ENCODE measurements at places on chromosomes 13 and 19. TPM values are rescaled to one million over a fixed set of nuclear protein-coding genes. Genes with fewer than 3 reads are reported as not detected.

The CYP4F3 gene
- total RNA-seq = 433 TPM

The FAM216B gene
- total RNA-seq = not detected

The UBL3 gene
- total RNA-seq = 26.7 TPM

The C1QTNF9 gene
- total RNA-seq = 0.17 TPM

The TBXA2R gene
- total RNA-seq = 2.8 TPM

The MBD3L4 gene
- not detected for total RNA-seq

The CACNG6 gene
- total RNA-seq = not detected

The RDH8 gene
- total RNA-seq = not detected

- H3K27ac ChIP-seq = no peak overlapping the region
- no peaks in the 10 kb centered on the region for H3K27me3 ChIP-seq
- H3K4me3 ChIP-seq = no peak overlapping the region
- no peaks in the 10 kb centered on the region for H3K36me3 ChIP-seq
- no peak for DNase-seq
Observed at GRCh38 chr13:78770601-78771000, 111.6 kb upstream of the OBI1 start.

DNA sequence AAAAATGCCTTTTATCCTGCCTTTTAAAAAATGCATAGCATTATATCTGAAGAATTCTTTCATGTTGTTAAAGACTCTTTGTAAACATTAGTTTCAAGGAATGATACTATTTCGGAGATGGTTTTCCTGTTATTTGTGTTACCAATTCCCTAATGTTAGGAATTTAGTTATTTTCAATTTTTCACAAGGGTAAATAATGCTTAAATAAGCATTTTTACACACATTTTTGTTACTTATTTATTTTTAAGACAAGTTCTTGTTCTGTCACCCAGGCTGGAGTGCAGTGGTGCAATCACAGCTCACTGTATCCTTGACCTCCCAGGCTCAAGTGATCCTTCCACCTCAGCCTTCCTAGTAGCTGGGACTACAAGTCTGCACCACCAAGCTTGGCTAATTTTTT lies 49.0 kb downstream of the RGCC start:
- DNase-seq = no peak
- no peaks in the 10 kb centered on the region for H3K36me3 ChIP-seq
- H3K4me1 ChIP-seq = no peaks in the 10 kb centered on the region
- H3K27me3 ChIP-seq = no peaks in the 10 kb centered on the region
- H3K4me3 ChIP-seq = no peak overlapping the region

- H3K4me3 ChIP-seq = no peak overlapping the region
- no peak overlapping the region for H3K27ac ChIP-seq
- H3K36me3 ChIP-seq = no peaks in the 10 kb centered on the region
- no peaks in the 10 kb centered on the region for H3K4me1 ChIP-seq
- H3K27me3 ChIP-seq = no peaks in the 10 kb centered on the region
Observed at GRCh38 chr13:76641056-76641455, 245.1 kb downstream of the KCTD12 start.

DNA sequence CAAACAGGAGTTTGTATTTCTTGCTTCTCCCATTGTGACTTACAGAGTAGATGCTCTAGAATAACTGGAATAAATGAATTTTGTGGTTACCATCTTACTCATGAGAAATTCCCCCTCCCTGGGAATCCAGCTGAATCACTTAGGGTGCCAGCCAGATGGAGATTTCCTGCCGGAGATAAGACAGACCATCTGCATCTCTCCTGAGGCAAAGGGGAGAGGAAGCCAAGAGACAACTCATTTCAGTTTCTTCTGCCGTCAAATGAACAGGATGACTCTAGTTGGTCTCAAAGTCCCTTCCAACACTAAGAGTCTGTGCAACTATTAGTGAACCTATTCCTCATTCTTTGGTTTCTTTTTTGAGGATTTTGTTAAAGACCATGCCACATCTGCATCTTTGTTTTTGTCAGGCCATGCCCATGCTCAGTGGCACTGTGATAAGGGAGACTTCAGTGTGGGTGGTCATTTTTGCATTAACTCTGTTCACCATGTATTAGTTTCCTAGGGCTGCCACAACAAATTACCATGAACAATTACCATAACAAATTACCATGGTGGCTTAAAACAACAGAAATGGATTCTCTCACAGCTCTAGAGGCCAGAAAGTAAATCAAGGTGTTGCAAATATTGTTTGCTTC lies 112.8 kb downstream of the NDFIP2 start:
- no peak overlapping the region for H3K27ac ChIP-seq
- no peaks in the 10 kb centered on the region for H3K4me1 ChIP-seq
- H3K27me3 ChIP-seq = no peaks in the 10 kb centered on the region
- DNase-seq = no peak
- no peaks in the 10 kb centered on the region for H3K36me3 ChIP-seq
- H3K4me3 ChIP-seq = no peak overlapping the region

DNA sequence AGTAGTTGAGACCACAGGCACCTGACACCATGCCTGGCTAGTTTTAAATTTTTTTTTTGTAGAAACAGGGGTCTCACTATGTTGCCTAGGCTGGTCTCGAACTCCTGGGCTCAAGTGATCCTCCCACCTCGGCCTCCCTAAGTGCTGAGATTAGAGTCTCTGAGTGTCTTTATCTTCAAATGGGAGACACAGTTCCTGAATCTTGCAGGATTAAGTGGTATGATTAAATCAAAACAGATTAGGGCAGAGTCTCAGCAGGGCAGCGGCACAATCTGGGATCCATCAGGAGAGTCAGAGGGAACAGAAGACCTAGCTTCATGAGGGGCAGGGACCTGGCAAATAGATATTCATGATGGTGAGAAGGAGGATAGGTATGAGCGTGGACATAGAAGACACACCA lies 953 bp downstream of the RLN3 start:
- no peaks in the 10 kb centered on the region for H3K4me1 ChIP-seq
- H3K4me3 ChIP-seq = no peak overlapping the region
- no peaks in the 10 kb centered on the region for H3K36me3 ChIP-seq
- no peak for DNase-seq
- H3K27ac ChIP-seq = no peak overlapping the region
- no peaks in the 10 kb centered on the region for H3K27me3 ChIP-seq

DNA sequence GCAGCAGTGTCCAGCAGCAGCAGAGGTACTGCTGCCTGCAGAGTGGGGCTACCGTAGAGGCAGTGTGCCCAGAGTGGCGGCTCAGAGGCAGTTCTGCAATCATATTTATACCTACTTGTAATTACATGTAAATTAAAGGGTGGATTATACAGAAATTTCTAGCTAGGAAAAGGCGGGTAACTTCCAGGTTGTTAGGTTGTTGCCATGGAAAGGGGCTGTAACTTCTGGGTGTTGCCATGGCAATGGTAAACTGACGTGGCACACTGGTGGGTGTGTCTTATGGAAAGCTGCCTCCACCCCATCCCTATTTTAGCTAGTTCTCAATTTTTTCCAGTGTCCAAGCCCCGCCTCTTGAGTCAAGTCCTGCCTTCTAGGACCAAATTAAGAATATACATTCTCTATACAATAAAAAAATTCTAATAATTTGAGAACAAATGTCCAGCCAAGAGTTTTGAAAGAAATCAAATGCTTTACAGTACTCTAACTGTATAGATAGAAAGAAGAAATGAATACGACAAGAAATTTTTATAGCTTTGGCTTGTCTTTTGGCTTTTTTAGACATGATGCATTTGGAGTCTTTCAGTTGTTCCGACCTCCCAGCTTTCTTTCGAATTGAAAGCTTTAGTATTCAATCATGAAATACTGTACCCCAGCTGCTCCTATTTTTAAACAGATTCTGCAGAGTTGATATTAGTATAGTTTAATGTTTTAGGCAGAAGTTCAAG lies 816.6 kb downstream of the DIAPH3 start:
- no peak overlapping the region for H3K4me3 ChIP-seq
- no peak overlapping the region for H3K27ac ChIP-seq
- H3K4me1 ChIP-seq = no peaks in the 10 kb centered on the region

DNA sequence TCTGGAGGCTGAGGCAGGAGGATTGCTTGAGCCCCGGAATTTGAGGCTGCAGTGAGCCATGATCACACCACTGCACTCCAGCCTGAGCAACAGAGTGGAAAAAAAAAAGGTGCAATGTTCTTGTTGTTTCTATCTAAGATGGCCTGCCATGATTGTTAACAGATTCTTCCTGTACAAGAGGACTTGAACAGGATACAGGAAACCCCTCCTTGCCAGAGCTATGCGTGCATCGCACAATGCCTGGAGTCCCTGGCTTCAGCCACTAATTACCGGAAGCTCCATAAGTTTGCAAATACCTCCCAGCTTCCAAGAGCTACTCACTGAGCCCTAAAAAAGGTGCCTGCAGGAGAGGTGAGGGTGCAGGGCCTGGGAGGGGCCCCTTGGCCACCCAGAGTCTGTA lies 13.1 kb upstream of the HIF3A start:
- no peak overlapping the region for H3K4me3 ChIP-seq
- H3K36me3 ChIP-seq = no peaks in the 10 kb centered on the region
- DNase-seq = no peak
- H3K27me3 ChIP-seq = no peaks in the 10 kb centered on the region
- H3K27ac ChIP-seq = no peak overlapping the region

DNA sequence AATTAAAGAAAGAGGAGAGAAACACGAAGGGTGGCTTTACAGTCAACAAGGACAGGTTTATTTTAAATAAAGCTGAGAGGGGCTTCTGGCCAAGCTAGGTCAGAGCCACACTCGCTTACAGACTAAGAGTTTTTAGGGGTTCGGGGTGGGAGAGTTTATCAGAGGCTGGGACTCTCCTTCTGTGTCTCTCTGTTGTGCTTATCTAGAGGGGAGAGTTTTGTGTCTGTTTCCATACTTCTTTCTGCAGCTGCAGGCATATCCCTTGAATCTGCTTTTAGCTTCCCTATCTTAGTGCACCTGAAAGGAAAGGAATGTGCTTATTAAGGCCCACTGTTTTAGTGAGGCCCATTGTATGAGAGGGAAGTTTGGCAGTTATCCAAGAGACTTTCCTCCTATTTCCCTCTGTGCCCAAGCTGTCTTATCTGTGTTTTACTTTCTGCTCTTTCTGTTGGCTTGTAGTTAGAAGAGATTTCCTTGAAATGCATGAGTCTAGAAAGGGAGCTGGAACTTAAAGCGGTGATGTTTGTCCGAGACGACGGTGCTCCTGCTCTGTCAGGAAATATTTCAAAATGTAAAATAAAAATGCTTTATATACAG lies 275.3 kb downstream of the KCTD12 start:
- DNase-seq = no peak
- H3K4me1 ChIP-seq = no peaks in the 10 kb centered on the region
- no peaks in the 10 kb centered on the region for H3K27me3 ChIP-seq
- no peak overlapping the region for H3K4me3 ChIP-seq

GRCh38 chr13:76976490-76976889 lies 15.4 kb upstream of the CLN5 start:
- H3K4me3 ChIP-seq = no peak overlapping the region
- H3K4me1 ChIP-seq = no peaks in the 10 kb centered on the region
- no peaks in the 10 kb centered on the region for H3K36me3 ChIP-seq
- no peak overlapping the region for H3K27ac ChIP-seq
- H3K27me3 ChIP-seq = no peaks in the 10 kb centered on the region
- no peak for DNase-seq
